ENCODE measurements at places on chromosomes 2 and 18.

- no peak for DNase-seq
Observed at GRCh38 chr18:9609190-9609589, 5.2 kb downstream of the PPP4R1 start.

DNA sequence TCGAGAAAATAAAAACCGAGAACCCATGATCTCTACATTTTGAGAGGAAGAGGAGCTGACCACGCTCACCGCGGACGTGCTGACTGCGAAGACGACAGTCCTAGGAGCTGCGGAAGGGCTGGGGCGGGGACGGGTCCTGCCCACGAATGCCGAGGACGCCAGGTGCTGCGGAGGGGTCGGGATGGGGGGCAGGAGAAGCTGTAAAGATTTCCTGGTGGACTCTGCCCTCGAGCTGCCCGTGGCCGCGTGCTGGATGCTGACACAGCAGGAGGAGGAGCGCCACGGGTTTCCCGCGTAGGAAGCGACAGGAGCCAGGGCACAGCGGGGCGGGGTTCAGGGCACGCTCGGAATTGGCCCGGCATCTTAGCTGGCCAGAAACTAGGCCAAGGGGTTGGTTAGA lies 22.2 kb downstream of the ZSCAN30 start:
- no peak for DNase-seq

- DNase-seq: no peak
Observed at GRCh38 chr2:64939332-64939917, 49.8 kb upstream of the SLC1A4 start.

DNA sequence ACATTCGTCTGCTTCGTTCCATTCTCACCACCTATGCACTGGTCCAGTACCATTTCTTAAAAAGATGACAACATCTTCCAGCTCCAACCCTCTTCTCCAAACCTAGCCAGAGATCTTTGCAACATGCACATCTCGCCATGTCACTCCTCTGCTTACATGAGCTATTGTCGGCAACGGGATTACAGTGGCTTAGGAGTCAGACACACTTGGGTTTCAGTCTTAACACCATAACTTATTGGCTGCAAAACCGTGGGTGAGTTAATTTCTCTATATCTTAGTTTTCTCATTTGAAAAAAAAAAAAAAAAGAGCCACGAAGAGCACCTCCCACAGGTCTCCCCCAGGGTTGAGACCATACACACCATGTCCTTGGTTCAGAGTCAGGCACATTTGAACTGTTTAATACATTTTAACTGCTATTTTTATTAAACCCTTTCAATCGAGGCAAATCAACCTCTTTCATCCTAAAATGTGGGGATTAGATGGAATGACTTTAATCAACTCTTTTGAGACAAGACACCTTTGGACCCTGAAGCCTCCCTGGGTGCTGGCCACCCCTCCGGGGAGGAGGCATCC lies 889 bp downstream of the ANKRD29 start:
- no peak for DNase-seq

DNA sequence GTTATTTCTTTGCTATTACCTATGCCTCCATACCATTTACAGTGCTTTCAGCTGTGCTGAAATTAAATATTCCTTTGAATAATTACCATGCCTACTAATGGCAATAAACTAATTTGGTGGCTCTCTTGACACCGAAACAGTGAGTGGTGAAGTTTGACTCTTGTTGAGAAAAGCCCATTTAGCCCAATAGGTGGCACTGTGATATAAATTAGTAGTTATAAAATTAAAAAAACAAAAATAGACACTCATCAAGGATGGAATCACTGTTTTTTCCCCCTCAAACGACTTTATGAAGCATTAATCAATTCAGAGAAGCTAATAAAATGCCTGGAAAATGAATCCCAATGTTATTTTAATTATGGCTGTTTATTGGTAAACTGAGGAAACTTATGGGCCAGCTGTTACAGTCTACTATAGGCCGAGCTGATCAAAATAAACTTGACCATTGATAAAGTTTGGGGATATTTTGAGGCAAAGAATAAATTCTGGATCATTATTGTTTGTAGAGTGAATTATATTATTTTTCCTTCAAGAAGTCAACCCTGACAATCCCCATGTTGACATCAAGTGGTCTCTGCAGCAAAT lies 339.6 kb downstream of the TRIB2 start:
- DNase-seq: no peak
